ENCODE measurements at places on chromosomes 7 and 10. TPM values are rescaled to one million over a fixed set of nuclear protein-coding genes. Genes with fewer than 3 reads are reported as not detected.

Gene PPP3CB
- total RNA-seq: 35.8 TPM

Gene SPDYE16
- 0.23 TPM for total RNA-seq

Gene AGBL3
- 2.9 TPM for total RNA-seq

DNA sequence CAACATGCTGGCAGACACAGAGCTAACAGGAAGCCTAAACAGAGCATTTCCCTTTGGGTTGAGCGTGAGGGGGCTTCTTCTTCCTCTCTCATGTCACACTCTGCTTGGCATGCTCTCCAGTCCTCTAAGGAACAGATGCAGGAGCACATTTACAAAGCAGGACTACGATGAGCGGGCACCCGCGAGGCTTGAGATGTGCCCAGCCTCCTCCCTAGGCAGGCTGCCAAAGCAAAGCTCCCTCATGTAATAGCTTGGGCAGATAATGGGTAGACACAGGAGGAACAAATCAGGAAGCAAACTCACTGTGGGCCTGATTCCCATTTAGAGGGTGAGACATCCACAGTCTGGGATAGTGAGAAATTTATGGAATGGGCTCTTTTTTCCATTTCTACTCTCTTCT lies 519.1 kb downstream of the NRG3 start:
- no peak overlapping the region for H3K27ac ChIP-seq
- H3K4me1 ChIP-seq: no peaks in the 10 kb centered on the region
- no peak for DNase-seq
- no peak overlapping the region for H3K4me3 ChIP-seq

Gene MRPS24
- total RNA-seq: 130 TPM

GRCh38 chr10:74792726-74793125 lies 33.7 kb upstream of the KAT6B start:
- no peak overlapping the region for H3K27ac ChIP-seq
- H3K27me3 ChIP-seq: no peaks in the 10 kb centered on the region
- DNase-seq: no peak
- H3K4me1 ChIP-seq: peaks cover 5% of the 10 kb centered on the region
- no peak overlapping the region for H3K4me3 ChIP-seq
- no peaks in the 10 kb centered on the region for H3K36me3 ChIP-seq

Gene PNLIPRP2
- total RNA-seq: not detected

Gene SLC13A1
- total RNA-seq: not detected

- H3K4me1 ChIP-seq: no peaks in the 10 kb centered on the region
- DNase-seq: no peak
- no peak overlapping the region for H3K27ac ChIP-seq
- no peaks in the 10 kb centered on the region for H3K27me3 ChIP-seq
These were observed 68.4 kb downstream of the CACNA2D1 start for GRCh38 chr7:82375129-82375528.

DNA sequence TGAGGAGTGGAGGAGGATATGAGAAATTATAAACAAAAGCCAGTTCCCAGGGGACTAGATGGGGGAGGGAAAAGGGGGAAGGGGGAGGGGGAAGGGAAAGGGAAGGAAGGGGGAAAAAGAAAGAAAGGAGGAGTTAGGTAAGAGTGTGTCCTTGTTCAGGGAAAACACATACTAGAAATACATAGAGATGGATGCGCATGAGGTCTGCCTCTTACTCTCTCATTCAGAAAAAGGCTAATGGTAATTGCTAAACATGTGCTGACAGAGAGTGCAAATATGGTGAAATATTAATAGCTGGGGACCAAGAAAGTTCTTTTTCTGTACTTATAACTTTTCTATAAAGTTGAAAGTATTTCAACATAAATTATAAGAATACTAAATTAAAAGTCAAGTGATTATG lies 64.5 kb downstream of the ZFAND4 start:
- no peaks in the 10 kb centered on the region for H3K4me1 ChIP-seq
- no peak overlapping the region for H3K4me3 ChIP-seq
- no peak overlapping the region for H3K27ac ChIP-seq
- DNase-seq: no peak
- H3K36me3 ChIP-seq: peaks cover 16% of the 10 kb centered on the region

DNA sequence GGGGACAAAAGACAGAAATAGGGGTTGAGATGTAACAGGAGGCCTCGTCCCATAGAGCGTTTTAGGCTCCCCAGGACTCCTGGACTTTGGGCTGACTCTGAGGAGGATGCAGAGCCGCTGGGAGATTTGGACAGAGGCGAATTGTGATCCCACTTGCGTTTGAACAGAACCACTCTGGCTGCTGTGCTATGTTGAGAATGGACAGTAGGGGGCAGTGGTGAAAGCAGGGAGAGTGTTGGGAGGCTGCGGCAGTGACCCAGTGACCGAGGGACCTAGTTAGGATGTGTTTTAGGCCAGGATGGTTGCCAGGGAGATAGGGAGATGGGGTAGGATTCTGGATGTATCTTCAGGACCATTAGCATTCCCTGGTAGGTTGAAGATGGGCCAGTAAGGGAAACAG lies 271.6 kb downstream of the CCDC3 start:
- peaks cover 5% of the 10 kb centered on the region for H3K4me1 ChIP-seq
- H3K27me3 ChIP-seq: no peaks in the 10 kb centered on the region
- H3K4me3 ChIP-seq: no peak overlapping the region
- no peaks in the 10 kb centered on the region for H3K36me3 ChIP-seq

DNA sequence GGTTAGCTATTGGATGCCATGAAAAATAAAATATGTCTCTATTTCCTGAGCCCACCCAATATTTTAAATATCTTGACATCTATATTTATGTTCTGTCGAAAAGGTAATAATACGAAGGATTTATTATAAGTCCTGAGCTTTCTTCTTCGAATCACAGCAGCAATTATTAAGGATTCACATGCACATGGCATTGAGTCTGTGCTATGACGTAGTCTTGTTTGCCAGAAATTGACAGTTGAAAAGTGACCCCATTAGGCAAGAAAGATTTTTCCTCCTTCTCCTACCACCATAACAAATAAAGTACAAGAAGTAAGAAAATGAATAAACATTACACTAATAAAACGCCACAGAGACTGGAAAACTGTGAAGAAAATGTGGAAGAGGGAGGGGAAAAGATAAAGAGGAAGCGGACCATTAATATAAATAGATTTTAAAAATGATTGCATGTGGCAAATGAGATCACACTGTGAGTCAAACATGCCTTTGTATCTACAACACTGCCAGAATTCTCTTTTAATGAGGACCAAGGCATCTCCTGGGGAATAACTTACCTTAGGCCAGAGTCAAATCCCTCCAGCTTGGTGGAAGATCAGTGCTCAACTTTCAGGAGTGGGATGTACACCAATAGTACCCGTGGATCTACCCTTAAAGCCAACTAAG lies 21.6 kb downstream of the FZD1 start:
- peaks cover 2% of the 10 kb centered on the region for H3K27me3 ChIP-seq
- no peaks in the 10 kb centered on the region for H3K4me1 ChIP-seq
- H3K27ac ChIP-seq: no peak overlapping the region
- no peaks in the 10 kb centered on the region for H3K36me3 ChIP-seq
- no peak overlapping the region for H3K4me3 ChIP-seq
- no peak for DNase-seq

DNA sequence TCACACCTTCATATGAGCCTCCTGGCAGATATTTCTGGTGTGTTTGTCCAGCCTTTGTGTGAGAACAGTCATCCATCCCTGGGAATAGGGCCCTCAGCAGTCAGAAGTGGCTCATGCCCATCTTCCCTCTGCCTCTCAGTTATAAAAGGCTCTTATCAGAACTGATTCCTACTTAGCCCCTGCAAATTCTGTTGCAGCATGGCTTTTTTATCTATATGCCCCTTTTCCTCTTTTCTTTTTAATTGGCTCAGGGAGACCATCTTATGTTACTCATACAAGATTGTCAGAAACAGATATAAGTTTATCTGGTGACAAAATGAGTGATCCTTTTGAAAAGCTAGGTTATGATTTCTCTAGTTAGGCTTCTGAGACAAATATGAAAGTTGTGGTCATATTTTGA lies 194.1 kb downstream of the CREB5 start:
- no peak overlapping the region for H3K27ac ChIP-seq
- DNase-seq: no peak
- no peak overlapping the region for H3K4me3 ChIP-seq
- H3K36me3 ChIP-seq: no peaks in the 10 kb centered on the region
- H3K4me1 ChIP-seq: no peaks in the 10 kb centered on the region

Gene CREB5
- 1.2 TPM for total RNA-seq

Data from activated CD8-positive, alpha-beta T cell treated with anti-CD3 and anti-CD28 coated beads for 36 hours (primary cell).